IPS DF 19.7 (cell line): ENCODE measurements at places on chromosomes 5 and 9.

- DNase-seq = no peak
Observed at GRCh38 chr5:150758203-150758530, 650 bp downstream of the DCTN4 start.

- DNase-seq = peak; percentile 12
Observed at GRCh38 chr9:2066312-2067273, 51.4 kb downstream of the SMARCA2 start.

GRCh38 chr9:131046093-131046380, 37.1 kb downstream of the LAMC3 start:
- no peak for DNase-seq

DNA sequence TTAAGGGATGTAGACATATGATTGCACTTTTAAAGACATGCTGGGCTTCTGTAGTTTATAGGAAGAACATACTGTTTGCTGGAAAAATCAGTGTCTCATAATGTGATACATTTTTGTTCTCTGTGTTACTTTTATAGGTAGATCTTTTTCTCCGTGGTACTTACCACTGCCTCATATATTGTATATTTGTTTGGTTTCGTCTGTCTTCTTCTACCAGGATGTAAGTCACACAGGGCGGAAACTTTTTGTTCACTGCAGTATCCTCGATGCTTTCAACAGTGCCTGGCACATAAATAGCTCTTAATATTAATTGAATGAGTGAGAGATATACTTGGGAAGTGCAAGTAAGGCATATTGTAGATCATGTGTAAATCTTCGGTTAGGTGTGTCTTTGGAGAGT, 135.4 kb downstream of the GDNF start:
- DNase-seq = no peak

GRCh38 chr9:81591791-81592190, 97.6 kb downstream of the TLE1 start:
- DNase-seq = no peak

DNA sequence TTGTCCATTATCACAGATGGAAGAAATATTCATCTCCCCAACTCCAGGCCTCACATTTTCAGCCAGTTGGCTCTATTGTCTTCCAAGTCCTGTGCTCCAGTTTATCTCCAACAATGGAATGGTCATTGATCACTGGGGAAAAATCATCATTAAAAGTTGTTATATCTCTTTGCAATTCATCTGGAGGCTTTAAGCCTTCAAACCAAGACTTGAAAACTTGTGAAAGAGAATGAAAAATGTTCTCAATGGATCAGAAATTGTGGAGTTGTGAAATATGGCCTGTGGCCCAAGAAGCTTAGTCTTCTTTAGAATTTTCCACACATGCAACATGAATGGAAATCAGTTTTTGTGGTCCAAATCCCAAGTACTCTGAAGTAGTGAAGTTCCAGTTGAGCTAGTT, 569.6 kb downstream of the EBF1 start:
- no peak for DNase-seq

DNA sequence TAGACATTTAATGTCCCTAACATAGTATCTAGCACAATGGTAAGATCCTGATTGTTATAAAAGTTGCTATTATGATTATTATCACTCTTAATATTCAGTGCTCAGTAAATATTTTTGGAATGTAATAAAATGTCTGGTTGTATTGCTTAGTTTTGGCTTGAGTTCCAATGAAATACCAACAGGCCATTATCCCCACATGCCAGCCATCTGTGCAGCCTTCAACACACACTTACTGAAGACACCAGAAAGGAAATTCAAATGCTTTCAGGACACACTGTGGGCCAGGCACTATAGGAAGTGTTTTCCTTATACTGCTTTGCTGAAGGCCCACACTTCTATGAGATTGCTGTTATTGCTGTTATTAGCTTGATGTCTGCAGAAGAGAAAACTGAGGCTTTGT, 157.5 kb downstream of the TRIM32 start:
- no peak for DNase-seq

- no peak for DNase-seq
Observed at GRCh38 chr9:14433351-14434157, 119.6 kb upstream of the NFIB start.

GRCh38 chr9:122477346-122477745, 380 bp downstream of the OR1J1 start:
- no peak for DNase-seq

DNA sequence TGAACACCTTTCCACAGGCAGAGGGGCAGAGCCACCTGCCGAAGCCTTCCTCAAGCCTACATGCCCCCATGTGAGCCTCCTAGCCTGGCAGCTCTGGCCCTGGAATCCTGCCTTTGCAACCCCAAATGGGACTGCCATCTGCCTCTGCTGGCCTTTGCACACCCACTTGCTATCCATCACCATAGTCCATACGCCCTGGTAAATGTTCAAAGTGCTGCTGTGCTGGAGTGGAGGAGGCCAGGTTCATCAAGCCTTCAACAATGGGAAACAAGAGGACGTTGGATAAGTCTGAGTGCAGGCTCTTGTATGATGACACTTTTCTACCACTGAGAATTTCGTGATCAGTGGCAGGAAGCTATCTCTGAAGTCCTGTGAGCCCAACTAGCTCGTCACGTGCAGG, 159.8 kb downstream of the MED10 start:
- DNase-seq = no peak

DNA sequence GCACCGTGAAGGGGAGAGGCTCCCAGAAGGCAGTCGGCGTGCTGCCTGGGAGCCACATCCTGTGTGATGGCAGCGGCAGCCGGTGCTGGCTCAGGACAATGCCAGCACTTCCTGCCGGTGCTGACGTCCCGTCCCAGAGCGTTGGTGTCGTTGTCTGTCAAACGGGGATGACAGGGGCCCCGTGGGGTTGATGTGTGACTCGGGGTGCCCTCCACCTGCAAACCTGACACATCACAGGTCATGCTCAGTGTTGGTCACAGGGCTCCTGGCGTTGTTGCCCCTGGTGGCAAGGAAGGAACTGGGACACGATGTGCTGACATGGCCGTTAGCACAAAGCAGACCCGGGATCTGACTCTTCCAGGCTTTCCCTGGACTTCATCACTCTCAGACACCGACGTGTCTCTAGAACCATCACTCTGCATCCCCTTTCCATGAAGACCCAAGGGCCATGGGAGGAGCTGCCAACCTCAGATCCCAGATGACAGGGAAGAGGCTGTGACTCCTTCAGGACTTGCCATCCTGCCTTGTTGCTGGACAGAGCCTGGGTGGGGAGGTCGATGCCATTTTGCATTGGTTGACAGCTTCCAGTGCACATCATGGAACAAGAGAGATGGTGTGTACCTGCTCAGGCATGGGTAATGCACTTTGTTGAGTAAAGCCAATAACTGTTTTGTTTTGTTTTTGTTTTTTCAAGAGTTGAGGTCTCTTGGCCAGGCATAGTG, 21.5 kb downstream of the PLPP7 start:
- DNase-seq = no peak

GRCh38 chr9:75168270-75169178, 80.2 kb downstream of the OSTF1 start:
- DNase-seq = no peak

GRCh38 chr9:91285729-91286353, 75.9 kb downstream of the AUH start:
- no peak for DNase-seq

- DNase-seq = no peak
Observed at GRCh38 chr5:170638454-170639220, 134.8 kb downstream of the KCNIP1 start.

DNA sequence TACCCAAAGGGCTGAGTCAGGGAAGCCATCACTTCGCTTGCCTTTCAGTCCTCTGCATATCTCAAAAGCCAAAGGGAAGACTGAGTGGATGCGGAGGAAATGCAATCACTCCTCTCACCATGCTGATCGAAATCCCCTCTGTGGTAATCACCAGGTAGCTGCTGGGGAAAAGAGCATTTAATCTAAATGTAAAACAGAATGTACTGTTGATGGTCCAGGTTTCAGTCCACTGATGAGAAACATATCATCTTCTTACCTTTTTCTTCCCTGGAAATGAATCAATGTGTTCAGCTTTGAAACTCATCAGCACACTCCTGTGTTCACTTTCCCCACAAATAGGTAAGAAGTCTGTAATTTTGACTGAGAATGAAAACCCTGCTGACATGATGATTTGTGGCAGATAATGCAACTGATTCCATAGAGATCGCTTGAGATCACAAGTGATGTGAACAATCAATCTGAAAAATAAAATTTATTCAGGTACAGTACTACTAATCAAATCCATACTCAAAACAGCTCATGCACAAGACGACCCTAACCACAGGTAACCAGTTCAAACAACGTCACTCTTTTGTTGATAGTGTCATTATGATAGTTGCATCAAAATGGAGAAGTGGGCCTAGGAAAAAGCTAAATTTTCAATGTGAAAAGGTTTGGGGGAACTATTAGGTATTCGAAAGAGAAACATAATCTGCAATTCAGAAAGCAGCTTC, 454.0 kb upstream of the RGMB start:
- no peak for DNase-seq

GRCh38 chr5:74212336-74212735, 428.2 kb downstream of the ENC1 start:
- peak; percentile 28 for DNase-seq

- no peak for DNase-seq
Observed at GRCh38 chr9:98241357-98242300, 13.8 kb downstream of the TBC1D2 start.

DNA sequence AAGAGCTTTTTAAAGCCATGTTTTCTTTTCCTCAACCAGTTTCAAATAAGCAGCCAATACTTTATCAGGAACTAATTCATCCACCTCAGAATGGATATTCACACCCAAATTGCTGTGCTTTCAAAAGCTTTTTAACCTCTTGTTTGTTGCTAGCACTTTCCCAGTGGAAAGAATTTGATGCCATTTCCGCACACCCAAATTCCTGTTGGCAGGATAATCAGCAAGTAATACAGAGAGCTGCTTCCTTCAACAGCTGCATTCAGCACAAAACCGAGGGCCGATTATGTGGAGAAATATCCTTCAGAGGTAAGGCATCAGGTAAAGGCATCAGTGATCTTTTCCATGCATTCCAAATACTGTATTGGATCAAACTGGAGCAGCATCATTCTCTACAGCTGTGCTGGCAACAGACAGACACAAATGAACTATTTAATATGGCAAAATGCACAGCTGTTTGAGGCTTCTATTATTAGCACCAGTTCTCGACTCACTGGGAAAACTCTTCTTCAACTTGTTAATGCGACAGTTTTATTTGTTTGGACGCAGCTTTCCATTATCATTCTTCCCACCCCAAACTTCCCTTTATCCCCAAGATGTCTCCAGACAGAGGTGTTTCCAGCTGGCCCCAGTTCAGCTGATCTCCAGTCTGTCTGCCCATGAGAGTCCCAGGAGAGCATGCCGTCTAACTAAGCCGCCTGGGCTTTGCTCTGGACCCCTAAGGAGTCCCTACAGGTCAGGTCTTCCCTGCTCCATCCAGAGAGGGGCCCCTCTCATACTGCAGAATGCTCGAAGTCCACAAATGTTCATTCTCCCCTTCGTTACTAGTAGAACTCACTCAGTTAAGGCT, 22.2 kb upstream of the MGAT1 start:
- DNase-seq = no peak

- no peak for DNase-seq
Observed at GRCh38 chr9:107883496-107884124, 394.0 kb upstream of the KLF4 start.

DNA sequence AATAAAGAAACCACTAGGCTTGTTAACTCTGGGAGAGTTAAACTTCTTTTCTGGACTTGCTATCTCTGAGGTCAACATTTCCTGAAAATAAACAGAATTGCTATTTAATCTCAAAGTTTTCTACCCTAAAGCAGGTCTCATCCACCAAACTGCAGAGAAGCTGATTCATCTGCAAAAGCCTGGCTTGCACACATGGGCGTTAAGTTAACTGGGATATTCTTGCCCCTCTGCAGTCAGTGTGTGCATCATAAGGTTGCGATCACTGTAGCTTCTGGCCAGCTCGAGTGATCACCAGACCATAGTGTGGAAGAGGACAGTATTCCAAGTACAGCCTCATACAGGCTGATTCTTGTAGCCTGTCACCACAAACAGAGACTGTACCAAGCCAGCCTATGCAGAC, 99.2 kb downstream of the SPOCK1 start:
- DNase-seq = no peak

DNA sequence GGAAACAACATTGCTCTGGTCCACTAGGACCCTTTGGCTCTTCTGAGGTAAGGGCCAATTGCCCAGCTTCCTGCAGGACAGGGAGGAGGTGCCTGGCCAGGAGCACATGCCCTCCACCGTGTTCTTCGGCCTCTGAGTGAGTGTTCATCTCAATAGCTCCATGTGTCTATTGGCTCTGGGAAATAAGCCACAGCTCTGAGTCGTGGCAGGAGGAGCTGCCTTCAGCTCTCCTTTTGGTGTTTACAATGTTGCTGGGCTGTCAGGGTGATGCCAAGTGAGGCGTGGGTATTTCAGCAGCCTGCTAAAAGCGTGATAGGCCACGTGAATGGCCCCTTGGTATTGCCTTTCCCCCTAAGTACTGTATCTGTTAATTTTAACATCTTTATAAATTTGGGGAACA, 26.6 kb downstream of the GADD45G start:
- DNase-seq = no peak

- DNase-seq = no peak
Observed at GRCh38 chr9:11743356-11743755, 949.8 kb upstream of the TYRP1 start.

DNA sequence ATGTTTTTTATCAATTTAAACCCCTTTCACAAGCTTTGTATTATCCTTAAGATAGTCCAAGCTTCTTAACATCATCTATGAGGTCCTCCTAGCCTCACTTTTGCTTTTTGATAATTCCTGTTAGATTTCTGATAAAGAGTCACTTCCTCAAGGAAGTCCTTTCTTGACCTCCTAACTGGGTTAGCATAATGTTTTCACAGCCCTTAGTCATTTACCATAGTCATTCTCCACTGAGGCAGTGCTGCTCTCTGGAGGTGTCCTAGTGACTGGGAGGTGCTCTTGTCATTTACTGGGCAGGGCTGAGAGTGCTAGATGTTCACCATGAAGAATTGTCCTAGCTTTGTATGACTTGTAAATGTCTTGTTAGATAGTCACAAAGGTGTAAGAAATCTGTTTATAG, 26.4 kb downstream of the TNPO1 start:
- DNase-seq = no peak

- no peak for DNase-seq
Observed at GRCh38 chr5:120372899-120373298, 91.2 kb upstream of the PRR16 start.

DNA sequence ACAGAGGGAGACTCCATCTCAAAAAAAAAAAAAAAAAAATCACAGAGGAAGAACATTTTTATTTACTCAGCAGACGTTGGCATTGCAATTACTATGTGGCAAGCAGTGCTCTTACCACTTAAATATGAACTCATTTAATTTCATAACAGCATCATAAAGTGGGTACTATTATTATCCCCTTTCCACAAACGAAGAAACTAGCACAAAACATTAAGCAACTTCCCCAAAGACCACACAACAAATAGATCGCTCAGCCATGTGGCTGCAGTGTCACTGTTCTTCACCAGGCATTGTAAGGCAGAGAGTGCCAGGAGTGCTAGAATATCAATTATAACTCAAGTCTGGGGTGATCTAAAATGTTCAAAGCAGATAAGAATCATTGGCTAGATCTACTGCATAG, 69.8 kb upstream of the PLPP6 start:
- DNase-seq = no peak

- DNase-seq = no peak
Observed at GRCh38 chr9:3329361-3329760, 196.4 kb downstream of the RFX3 start.
